MCF 10A (cell line): ENCODE measurements at places on chromosomes 16 and 17.

DNA sequence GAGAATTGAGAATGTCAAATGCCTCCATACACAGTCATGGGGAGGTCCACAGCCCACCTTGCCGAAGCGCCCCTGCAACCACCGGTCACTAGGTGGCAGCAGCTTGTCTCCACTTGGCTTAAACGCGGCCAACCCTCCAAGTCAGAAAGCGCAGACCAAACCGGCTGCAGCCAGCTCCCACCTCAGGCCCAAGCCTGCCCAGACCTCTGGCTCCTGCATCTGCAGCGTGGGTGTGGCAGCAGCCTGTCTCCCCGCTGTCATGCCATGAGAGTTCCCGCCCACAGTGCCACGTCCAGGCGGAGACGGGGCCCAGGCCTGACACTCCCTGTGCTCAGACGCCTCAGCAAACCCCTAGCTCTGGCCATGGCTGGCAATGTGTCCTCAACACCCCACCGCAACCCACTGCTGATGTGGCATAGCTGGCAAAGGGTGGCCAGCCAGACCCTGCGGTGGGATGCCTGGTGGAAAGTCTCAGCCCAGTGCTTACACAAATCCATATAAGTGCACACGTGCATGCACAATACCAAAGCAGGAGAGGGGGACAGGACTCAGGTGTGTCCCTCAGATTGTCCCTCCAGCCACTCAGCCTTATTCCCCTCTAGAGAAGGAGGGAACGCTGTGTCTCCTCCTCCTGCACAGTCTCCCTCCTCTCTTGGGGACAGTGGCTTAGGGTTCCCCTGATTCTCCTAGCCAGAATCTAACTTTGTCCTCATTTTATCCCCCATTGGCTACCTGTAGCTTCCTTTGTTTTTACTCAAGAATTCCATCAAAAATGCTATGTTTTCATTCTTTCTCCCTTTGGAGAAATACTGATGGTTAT lies 10.9 kb downstream of the COPZ2 start:
- peak; percentile 96 for DNase-seq

DNA sequence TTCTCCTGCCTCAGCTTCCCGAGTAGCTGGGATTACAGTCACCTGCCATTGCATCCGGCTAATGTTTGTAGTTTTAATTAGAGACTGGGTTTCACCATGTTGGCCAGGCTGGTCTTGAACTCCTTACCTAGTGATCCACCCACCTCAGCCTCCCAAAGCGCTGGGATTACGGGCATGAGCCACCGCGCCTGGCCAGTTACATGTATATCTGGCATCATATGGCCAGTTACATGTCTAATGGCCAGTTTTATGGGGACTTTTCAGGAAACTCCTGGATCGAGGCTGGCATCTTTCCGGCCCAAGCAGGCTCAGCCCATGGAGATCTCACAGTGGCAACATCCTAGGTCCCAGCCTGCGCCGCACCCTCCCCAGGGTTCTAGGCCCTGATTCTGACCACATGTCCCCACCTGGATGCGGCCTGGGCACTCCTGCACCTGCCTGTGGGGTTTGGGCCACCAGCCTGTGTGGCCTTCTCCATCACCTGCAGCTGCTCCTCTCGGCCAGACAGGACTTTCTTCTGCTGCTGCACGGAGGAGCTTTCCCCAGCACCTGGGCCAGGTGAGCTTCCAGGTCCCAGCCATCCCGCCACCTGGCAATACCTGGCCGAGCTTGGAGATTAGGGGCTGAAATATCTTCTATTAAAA lies 1.3 kb upstream of the CIAO3 start:
- DNase-seq: no peak

GRCh38 chr16:82598771-82599170 lies 28.0 kb upstream of the CDH13 start:
- no peak for DNase-seq

DNA sequence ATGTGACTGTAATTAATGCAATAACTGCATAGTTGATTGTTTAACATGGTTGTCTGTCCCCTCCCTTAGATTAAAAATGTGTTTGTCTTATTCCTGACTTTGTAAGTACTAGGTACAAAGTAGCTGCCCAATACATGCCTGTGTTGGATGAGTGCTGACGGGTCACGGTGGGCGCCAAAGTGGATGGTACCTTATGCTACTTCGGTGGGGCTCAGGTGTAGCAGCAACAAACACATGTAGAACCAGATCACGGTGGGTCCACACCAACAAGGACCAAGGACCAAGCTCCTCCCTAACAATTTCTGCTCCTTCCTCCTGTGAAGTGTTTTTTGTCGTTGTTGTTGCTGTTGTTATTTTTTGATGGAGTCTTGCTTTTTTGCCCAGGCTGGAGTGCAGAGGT lies 46.4 kb upstream of the ZFHX3 start:
- no peak for DNase-seq

DNA sequence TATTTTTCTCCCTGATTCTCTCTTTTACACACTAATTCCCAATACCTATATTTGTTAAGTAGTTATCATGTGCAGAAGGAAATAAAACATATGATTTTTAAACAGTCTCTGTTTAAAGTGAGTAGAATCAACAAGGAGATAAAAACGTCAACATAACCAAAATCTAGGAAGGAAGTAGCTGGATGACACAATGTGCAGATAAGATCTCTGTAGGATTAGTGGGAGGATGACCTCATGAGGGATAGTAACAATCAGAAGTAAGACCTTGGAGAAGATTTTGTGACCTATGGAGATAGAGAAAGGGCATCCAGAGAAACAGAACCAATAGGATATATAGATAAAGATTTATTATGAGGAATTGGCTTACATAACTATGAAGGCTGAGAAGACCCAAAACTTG lies 262.6 kb upstream of the CDH11 start:
- DNase-seq: no peak

GRCh38 chr16:56211435-56211981 lies 20.2 kb downstream of the GNAO1 start:
- no peak for DNase-seq
